ENCODE measurements at places on chromosomes 2 and 18.

DNA sequence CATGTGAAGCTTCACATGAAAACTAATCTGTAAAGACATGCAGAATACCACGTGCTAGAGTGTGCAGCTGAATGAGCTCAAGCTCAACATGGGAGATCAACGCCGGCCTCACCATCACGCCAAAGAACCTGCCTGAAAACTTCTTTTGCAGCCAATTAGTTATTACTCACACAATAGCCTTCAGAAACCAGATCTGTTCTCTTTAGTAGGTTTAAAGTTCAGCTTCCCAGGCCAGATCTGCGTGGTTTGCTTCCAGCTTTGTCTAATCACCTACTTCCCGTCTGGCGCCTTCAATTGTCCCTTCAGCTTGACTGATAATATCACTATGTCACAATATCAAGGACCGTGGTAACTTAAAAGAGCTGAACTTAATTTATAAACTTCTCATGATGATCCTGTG lies 68.0 kb upstream of the ZNF236 start:
- DNase-seq: no peak

DNA sequence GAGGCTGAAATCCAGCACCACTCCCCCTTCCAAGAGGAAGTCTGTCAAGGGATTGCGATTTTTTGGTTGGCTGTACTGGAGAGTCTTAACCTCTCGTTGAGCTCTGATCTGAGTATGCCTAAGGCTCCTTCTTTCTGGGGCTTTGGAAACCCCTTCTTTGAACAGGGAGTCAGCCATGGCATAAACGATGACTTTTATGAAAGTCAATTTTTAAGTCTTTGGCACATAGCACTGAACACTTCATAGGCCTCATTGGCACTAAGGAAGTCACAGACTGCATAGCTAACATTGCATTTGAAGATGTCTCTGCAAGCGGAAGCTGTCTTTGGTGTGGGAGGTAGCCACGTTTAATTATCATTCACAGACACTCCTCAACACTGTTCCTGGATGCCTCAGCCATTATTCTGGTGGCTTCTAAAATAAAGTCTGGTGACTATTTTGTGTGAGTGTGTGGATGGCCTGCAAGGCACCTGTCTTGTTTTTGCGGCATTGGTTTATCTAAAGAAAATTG lies 148.2 kb upstream of the NCK2 start:
- no peak for DNase-seq

- no peak for DNase-seq
Measured at GRCh38 chr2:105194022-105194675, 47.4 kb upstream of the GPR45 start.

- DNase-seq: no peak
Measured at GRCh38 chr2:46545015-46545839, 65.9 kb downstream of the TMEM247 start.

- no peak for DNase-seq
Measured at GRCh38 chr2:37800176-37800858, 124.8 kb upstream of the RMDN2 start.

DNA sequence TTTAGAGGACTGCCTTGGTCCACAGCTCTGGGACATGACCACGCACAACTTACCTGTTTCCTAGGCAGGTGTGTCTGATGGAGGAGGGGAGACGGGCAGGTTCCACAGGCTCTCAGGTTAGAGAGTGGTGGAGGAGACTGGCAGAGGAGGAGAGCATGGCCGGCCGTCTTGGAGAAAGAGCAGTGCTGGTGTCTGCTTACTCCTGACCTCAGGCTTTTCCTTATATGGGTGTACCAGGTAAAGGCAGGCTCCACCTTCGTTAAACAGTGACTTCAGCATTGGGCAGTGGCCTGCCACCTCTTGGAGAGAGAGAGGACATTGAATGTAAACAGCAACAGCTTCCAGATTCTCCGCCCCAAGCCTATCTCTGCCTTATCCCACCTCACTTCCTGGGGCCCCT lies at the start of gene CAPN13:
Gene CAPN13, minus strand, starts transcription at position 198 of the 400 bp plus-strand sequence. CDS start 20,121 bp downstream, outside the sequence.
- no peak for DNase-seq

DNA sequence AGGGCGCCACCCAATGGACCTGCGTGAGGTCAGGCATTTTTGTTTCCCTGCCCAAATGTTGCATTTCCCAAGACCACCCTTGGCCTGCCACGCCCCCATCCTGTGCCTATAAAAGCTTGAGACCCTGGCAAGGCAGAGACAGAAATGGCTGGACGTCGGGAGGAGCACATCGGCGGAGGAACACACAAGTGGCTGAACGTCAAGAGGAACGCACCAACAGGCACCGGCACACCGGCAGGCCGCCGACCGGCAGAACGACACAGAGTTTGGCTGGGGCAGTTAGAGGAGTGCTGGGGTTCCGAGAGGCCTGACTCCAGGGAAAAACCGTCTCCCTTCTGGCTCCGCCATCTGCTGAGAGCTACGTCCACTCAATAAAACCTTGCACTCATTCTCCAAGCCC lies 35.9 kb downstream of the DCDC2C start:
- no peak for DNase-seq

DNA sequence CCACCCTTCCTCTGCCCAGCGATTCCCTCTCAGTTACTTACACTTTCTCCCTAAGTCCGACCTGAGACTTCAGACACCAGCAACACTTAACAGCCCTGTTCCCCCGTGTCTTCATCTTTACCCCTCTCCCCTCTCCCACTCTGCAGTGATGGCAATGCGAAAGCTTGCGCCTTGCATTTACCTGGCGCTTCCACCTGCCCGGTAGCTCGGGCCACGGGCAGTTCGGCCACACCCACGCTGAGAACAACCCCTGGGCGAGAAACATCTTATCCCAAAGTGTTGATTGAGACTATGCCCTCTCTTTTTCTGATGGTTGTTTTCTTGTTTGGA lies 558 bp downstream of the DNAJC10 start:
- peak; percentile 59 for DNase-seq

GRCh38 chr2:46939626-46940359 lies 24.2 kb upstream of the MCFD2 start:
- DNase-seq: no peak

DNA sequence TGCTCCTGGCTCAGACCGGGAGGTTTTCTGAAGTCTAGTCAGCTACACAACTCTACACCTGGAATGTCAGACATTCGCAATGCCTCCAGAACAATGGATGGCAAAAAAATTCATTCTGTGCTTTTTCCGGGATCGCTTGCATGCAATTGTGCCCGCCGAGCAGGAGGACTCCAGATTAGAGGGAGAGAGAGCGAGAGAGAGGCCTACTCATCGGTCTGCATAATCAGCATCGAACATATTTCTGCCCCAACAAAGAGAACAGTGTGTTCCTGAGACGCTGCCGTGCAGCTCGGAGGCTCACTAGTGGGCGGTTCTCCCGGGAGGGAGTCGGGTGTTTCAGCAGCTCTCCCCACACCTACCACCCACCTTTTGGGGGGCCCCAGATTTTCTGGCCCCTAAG lies 117.1 kb downstream of the KLHL29 start:
- no peak for DNase-seq

DNA sequence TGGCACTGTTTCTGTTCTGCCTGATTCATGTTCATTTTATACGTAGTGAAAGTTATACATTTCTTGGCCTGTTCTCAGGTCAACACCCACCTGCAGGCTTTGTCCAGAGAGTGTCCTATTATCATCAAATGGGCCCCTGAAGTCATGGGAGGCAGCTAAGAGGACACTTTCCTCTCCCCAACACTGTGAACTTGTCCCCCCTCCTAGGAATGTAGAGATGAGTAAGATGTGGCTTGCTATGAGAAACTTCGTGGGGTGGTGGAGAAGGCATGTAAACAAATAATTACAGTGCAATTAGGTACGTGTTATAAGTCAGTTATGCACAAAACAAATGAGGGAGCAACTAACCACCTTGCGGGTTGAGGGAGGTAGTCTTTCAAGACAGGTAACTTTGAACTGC lies 57.9 kb downstream of the COL4A3 start:
- DNase-seq: no peak

DNA sequence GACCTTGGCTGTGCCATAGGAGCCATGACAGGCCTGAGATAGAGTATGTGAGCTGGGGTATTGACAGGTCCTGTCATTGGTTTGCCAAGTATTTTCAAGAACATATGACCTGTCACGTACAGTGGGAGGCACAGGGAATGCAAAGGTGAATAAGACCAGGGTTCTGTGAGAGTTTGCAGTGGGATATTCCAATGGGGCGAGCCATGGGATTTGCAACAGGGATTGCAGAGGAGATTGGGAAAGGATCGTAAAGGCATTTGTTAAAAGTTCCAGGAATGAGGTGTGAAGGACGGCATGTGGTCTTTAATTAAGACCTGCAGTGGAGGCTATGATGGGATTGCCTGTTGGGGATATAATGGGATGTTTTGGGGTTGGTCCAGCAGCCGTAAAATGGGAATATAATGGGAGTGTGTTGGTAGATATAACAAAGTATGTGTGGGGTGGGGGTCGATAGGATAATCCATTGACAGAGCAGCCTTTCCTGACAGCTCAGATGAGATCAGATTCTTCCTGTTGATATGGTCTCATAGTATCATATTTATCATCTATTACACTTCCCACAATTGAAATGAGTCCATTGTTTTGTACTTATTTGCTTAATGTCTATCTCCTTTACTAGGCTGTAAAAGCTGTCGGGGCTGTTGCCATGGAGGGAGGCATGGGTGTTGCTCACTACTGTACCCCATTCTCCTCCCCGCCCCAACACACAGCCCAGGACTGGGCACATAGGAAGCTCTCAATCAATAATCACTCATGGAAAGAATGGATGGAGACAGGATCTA lies 38.1 kb downstream of the PKDCC start:
- no peak for DNase-seq

GRCh38 chr2:212223696-212224095 lies 314.9 kb downstream of the ERBB4 start:
- DNase-seq: no peak

DNA sequence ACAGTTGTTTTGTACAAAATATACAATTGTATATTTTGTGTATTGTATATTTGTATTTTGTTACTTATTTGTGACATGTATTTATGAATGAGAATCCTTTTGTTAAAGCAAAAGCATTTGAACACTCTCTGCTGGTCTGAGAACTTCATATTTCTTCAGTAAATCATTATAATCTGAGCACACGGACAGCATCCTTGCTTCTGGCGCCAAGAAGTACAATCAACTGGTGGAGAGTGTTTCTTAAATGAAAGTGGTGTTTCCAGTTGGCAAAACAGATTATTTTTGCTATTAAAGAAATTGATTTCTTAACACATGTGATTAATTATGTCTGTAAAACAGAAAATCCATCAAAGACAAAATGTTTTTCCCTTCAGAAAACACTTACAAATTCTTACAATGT lies 95.1 kb upstream of the COPS8 start:
- no peak for DNase-seq

DNA sequence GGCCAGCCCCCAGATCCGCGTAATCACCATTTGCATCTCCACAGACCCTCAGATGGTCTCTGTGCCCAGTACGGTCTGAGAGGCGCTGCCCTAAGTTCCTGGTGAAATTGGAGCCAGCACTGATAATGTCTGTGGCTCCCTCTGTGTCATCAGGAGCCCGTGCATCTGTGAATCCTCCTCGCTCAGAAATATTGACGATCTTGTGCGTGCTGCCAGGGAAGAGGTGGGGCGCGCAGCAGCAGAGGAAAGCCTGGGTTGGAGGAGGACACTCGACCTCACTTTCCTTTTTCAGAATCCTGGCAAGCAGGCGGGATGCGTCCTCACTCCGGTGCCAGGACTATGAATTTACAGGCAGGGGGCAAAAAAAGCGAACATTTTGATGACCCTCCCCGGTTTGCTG lies 686.1 kb upstream of the SALL3 start:
- no peak for DNase-seq

- DNase-seq: no peak
Measured at GRCh38 chr2:42575458-42576064, 7.1 kb downstream of the MTA3 start.

DNA sequence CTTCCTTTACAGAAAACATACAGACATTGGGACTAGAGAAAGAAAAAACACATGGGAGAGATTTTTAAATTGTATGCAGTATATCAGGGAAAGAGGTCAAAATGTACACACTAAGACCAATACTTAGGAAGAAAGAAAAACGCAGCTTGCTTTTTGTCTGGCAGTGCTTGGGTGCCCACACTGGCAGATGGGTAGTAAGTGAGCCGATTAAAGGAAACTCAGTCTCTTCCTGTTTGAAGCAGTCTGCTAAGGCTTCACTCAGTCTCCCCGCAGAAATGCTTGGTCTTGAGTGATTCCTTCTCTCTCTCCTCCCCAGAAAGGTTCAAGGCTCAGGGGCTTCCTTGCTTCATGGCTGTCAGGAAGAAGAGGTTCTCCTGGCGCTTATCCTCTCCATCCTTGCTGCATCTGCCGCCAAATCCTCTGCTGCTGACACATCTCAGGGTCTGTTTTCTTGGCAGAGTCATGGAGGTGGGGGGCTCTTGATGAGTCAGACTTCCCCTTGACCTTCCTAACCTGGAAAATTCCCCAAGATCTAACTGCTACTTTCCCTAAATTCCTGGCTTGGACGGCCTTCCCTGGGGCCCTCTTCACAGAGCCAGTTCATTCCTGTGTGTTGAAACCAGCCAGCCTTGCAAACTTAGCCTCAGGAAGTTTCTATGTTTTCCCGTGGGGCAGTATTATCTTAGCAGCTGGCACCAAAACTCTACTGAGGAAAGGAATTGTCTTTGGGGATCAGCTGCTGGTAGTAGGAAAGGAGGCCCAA lies 10.5 kb upstream of the TMSB10 start:
- no peak for DNase-seq

DNA sequence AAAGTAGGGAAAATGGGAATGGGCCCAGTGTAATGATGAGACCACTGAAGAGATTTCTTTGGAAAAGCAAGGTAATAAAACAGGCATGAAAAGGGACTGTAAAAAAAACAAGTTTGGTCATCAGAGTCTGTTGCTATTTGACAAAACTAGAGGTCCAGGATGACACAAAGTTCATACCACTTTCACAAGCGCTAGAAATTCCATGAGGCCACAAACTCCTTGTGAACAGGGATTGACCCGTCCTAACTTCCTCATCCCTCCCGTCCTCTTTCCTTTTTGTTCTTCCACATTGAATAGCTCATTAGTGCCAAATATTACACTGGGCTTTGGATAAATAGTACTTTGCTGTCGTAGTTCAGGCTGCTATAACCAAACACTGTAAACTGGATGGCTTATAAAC lies 188.8 kb upstream of the EPC2 start:
- no peak for DNase-seq

DNA sequence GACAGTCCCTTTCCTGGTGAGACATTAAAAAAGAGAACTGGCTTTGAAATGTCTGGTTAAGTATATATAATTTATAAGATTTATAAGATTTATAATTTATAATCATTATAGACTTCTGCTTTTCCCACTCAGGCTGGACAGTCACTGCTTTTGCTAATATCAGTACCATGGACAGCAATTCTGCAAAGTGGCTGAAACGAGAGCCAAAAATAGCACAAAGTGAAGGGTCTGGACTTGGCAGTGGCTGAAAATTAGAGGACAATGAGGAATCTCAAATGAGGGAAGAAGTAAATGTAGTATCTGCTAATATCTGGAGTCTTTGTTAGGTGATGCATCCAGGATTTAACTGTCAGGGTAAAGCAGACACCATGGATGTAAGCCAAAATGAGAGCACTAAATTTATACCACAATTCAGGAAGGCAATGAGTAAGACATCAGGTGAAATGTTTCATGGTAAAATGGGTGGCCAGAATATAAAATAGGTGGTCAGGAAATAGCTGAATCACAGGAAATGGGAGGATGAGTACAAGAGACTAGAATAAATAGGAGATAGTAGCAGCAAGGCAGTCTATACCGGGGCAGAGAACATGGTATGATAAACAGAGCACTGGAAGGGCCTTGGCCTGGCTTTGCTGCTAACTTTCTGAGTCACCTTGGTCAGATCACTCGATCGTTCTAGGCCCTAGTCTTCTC lies 39.6 kb upstream of the BOD1L2 start:
- DNase-seq: no peak

GRCh38 chr2:165203689-165204559 lies at the start of gene SCN3A:
Gene SCN3A (minus strand): TSS chr2:165204050. CDS start chr2:165176394, 27,656 bp downstream.
- DNase-seq: peak; percentile 53

Data from NCI-H1105 (cell line).